ENCODE measurements at places on chromosomes 5 and 9. TPM values are rescaled to one million over a fixed set of nuclear protein-coding genes. Genes with fewer than 3 reads are reported as not detected.

DNA sequence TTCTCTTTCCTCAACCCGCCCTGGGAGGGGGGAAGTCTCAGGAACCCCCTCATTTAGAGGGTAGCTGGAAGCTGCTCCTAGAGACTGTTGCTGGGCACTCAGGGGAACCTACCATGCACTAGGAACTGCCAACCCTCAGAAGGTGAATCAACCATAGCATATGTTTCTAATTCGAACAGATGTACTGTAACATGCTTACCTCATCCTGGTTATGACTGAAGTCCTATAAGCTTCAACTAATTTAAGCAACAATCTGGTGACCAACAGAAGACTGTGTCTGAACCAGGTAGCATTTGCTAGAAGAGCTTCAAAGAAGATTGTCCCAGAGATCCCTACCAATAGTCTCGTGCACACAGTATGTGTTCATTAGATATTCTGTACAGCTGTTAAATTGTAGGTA is 5.7 kb upstream of the PRDM6 start:
- DNase-seq, result no peak

- DNase-seq, result no peak
Observed at GRCh38 chr9:125659201-125659840, 47.7 kb downstream of the MAPKAP1 start.

DNA sequence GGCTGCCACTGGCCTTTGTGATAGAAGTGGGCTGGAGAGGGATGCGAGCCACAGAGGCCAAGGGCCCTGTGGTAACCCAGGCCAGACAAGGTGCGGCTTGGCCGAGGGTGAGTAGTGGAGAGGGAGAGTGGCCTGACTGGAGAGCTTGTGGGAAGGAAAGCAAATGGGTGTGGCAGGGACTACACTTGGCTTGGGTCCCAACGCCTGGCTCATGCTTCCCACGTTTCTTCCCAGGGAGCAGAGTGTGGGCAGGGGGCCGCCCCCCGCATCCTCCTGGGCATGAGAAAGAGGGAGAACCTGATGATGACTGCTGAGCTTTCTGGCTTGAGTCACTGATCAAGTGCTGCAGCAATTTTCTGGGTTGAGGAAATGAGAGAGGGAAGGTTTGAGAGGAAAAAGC is 95.7 kb downstream of the ANKH start:
- no peak for DNase-seq

- DNase-seq, result no peak
Observed at GRCh38 chr5:62190173-62190572, 115.8 kb upstream of the KIF2A start.

DNA sequence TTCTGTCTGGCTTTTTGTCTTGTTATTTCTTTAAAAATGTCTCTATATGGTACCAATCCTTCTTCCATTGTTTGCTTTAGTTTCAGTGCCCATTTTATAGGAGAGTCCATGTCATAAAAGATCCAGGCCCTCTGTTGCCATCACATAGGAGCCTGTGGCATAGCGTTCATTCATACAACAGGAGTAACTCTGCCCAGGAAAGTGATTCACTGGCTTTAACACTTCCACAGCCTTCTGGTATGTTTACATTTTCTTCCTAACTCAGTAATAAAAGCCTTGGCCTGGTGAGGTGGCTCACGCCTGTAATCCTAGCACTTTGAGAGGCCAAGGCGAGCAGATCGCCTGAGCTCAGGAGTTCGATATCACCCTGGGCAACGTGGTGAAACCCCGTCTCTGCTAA is 519.3 kb upstream of the PTGER4 start:
- no peak for DNase-seq

GRCh38 chr5:115246361-115246991 is 16.2 kb downstream of the PGGT1B start:
- DNase-seq, result peak; percentile 44

DNA sequence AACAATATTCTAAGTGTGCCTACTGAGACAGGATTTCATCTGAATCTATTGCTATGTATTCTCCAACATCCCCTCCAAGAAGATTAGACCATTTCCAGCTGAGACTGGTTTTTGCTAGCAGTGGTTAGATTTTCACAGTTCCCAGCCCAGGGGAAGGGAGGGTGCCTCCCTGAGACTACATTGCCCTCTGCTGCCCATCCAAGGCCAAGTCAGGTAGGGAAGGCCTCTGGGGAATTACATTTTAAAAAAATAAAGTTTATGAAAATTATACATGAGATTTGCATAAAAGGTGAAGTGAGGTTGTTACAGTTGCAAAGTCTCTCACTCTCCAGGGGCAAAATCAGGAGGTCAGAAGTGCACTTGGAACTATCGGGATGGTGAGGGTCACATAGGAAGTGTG is 28.0 kb upstream of the SYK start:
- no peak for DNase-seq

- no peak for DNase-seq
Observed at GRCh38 chr5:1519631-1520210, 4.0 kb downstream of the LPCAT1 start.

GRCh38 chr5:143559586-143560109 is 156.2 kb upstream of the NR3C1 start:
- DNase-seq, result no peak

- no peak for DNase-seq
Observed at GRCh38 chr5:78747705-78748359, 99.3 kb upstream of the LHFPL2 start.

DNA sequence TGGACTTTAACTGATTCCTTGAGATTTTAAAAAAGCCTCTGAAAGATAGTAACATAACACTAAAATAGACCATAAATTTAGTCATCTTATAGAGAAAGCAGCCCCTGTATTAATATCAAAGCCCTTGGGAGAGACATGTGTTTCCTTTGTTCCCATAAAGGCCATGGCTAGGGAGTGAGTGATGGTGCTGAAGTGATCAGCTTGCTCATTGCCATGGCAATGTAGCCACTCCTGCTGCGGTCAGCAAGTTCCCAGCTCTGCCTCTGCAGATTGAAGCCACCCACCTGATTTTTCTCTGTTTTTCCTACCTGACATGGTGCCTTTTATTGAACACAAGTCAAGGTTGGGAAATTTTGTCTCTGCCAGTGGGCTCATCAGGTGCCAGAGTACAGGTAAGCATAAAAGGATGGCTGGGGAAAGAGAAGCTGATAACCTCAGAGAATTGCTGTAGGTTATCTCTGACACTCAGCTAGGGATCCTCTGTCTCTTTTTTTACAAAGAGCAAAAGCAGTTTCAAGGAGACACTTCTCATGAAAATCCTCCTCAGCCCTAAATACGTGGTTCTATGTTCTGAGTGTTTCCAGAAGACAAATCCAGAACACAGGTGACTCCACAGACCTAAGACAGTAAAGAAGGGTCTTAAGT is 296.3 kb upstream of the NMUR2 start:
- DNase-seq, result no peak

- no peak for DNase-seq
Observed at GRCh38 chr5:113937301-113937700, 423.8 kb downstream of the YTHDC2 start.

- no peak for DNase-seq
Observed at GRCh38 chr5:170169996-170170395, 62.8 kb upstream of the C5orf58 start.

- DNase-seq, result no peak
Observed at GRCh38 chr5:79225026-79225425, 10.9 kb upstream of the JMY start.

DNA sequence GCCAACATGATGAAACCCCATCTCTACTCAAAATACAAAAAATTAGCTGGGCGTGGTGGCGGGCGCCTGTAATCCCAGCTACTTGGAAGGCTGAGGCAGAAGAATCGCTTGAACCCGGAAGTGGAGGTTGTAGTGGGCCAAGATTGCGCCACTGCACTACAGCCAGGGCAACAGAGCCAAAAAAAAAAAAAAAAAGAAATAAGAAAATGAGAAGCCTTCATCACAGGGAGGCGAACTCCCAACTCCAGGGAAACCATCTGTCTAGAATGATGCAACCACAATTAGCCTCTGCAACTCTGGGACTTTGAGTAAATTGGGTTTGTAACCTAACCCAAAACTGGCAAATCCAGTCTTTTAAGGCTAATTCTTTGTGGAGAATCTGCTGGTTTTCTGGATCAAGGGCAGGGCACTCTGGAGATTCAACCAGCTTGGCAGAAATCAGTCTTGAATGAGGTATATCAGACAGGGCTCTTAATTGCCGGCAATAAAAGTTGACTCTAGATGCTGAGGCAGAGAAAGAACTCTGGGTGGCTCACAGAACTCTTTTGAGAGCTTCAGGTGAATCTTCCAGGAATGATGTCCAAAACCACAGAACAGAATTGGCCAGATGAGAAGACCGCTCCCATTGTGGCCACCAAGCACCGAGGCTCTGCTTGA is 9.9 kb downstream of the S100Z start:
- DNase-seq, result no peak

GRCh38 chr5:110638970-110639902 is 87.2 kb downstream of the TMEM232 start:
- DNase-seq, result no peak

- no peak for DNase-seq
Observed at GRCh38 chr5:31554552-31554951, 22.5 kb downstream of the C5orf22 start.

DNA sequence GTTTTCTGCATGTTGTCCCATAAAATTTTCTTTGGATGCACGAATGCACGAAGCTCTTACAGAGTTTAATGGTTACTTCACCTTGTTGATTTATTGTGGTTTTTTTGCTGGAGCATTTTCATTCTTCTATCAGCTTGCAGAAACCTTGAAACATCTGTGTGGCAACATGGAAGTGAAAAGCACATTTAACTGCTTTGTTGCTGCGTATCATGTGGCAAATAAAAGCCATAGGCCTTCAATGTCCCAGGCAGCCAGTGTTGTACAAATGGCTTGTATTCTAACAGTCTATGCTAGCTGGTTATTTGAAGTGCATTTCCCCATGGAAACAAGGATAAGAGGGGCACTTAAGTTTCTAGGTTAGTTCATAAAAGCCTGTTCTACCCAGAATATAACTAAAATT is 42.5 kb upstream of the RASGRF2 start:
- DNase-seq, result no peak

- DNase-seq, result no peak
Observed at GRCh38 chr5:88089719-88090390, 178.8 kb downstream of the TMEM161B start.

ADAMTS2 gene
- not detected for total RNA-seq

DAB2IP gene
- 1.2 TPM for total RNA-seq

IL5 gene
- not detected for total RNA-seq

LHFPL2 gene
- 0.94 TPM for total RNA-seq

KIF4B gene
- total RNA-seq, result not detected

SMU1 gene
- total RNA-seq, result 29.2 TPM

UBAP1 gene
- 73.2 TPM for total RNA-seq

SPINK1 gene
- total RNA-seq, result not detected

ZNF483 gene
- 19.6 TPM for total RNA-seq

TRPM6 gene
- not detected for total RNA-seq
